H9 (cell line): ENCODE measurements at places on chromosomes 6 and 20.

DNA sequence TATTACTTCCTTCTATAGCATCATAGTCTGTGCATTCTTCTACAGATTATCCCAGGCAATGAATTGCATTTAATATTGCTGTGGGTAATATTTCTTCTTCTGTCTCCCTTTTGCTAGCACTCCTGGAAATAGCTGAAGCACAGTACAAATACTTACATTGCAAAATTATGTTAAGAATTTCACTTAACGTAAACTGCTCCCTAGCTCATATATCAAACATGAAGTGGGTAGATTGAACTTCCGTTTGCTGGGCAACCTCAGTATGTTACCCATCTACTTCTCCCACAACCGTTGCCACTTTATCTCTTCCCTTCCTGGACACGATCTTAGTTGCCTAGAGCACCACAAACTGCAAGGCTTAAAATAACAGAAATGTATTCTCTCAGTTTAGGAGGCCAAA lies 963.3 kb downstream of the KIF16B start:
- DNase-seq: no peak

- no peak for DNase-seq
Observed at GRCh38 chr6:151067684-151068596, 171.8 kb upstream of the AKAP12 start.

- peak; percentile 98 for DNase-seq
Observed at GRCh38 chr20:31572701-31573554, 32.2 kb upstream of the ID1 start.

- DNase-seq: no peak
Observed at GRCh38 chr6:166207284-166207561, 39.6 kb upstream of the TBXT start.

DNA sequence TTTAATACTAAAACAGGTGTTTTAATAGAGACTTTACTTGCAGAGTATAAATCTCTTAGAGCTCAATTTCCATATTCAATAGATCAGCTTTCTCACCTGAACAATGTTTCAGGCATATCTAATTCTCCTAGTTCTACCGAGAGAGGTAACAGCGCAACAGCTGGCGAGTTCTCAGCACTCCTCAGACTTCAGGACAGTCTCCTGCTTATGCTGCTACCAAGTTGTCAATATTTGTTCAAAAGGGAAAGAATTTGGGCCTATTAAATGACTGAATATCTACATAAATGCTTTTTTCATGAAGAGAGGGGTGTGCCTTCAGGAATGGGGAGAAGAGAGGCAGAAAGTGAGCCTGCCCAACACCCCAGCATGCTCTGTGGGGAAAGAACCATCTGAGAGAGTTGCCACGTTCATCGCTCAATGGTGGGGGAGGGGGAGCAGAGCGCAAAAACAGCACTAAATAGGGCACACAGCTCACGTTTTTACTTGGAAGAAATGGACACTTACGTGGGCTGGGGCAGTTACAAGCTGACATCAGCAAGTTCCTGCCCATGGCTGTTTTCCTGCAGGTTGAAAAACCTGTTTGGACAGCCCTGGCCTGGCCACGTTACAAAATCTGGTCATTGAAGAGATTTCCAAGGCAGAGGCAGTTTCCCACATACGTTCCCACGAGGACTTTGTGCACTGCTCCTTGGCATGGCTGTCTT lies 38.0 kb downstream of the EZR start:
- DNase-seq: no peak

DNA sequence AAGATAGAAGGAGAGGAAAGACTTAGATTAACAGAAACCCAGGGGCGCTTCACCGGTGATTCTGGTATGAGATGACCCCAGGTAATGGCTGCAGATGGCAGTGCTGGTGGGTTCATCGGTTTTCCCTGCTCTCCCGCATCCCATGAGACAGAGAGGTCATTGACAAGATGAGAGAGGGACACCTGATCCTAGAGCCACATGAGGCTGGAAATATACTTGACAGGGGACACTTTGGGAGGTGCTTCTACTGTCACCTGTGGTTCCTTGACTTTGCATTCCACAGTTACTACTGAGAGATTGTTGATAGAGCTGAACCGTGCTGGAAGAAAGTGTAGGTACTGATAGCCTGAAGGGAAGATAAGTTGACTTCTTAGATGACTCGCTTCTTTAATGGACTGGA lies 74.3 kb downstream of the SYNDIG1 start:
- DNase-seq: no peak
